Gastrocnemius medialis (tissue), 4 donors: ENCODE measurements at places on chromosomes 1 and 21. TPM values are rescaled to one million over a fixed set of nuclear protein-coding genes. Genes with fewer than 3 reads are reported as not detected.

- H3K27ac ChIP-seq, result no peak overlapping the region
- H3K36me3 ChIP-seq, result no peaks in the 10 kb centered on the region
- H3K4me1 ChIP-seq, result no peaks in the 10 kb centered on the region
- no peaks in the 10 kb centered on the region for H3K27me3 ChIP-seq
These were observed 65.6 kb upstream of the EXO1 start for GRCh38 chr1:241782396-241782795.

LRRN2 gene
- total RNA-seq, result 0.88 TPM

ATP1A2 gene
- total RNA-seq, result 281 TPM

TM2D1 gene
- total RNA-seq, result 40.7 TPM

DNA sequence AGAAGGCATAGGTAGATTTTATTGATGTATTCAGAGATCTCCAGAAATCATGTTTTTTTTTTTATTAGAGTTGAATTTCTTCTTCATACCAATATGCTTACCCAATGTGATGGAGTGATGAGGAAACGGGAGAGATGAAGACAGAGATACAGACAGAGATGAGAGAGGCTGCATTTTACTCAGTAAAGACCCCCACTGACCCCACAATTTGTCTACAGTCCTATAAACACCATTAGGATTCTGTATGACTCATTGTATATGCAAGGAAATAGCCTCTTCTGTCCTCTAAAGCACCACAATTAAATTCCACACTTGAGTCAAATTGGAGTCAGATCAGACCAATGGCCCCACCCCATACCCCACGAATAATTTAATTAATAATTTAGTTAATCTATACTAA is 44.0 kb downstream of the RUNX1 start:
- no peak overlapping the region for H3K27ac ChIP-seq
- H3K4me1 ChIP-seq, result no peaks in the 10 kb centered on the region
- no peak for DNase-seq
- no peaks in the 10 kb centered on the region for H3K27me3 ChIP-seq
- H3K4me3 ChIP-seq, result no peak overlapping the region

DNA sequence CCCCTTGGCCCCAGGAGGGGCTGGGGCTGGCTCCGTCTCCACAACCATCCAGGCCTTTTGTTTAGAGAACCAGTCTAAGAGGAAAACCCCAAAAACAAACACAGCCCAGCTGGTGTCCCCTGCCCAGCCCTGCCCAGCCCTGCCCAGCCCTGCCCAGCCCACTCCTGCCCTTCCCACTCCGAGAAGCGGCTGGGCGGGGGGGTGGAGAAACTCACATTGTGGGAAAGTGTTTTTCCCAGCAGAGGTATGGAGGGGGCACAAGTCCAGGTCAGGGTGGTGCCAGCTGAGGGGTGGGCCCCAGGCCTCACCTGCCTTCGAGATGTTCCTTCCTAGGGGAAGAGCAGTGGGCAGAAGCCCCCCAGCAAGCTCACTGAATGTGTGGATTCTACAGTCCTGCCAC is 10.0 kb upstream of the FAM131C start:
- no peak overlapping the region for H3K27ac ChIP-seq
- DNase-seq, result no peak
- no peak overlapping the region for H3K4me3 ChIP-seq
- H3K27me3 ChIP-seq, result no peaks in the 10 kb centered on the region

RGS8 gene
- not detected for total RNA-seq

DNA sequence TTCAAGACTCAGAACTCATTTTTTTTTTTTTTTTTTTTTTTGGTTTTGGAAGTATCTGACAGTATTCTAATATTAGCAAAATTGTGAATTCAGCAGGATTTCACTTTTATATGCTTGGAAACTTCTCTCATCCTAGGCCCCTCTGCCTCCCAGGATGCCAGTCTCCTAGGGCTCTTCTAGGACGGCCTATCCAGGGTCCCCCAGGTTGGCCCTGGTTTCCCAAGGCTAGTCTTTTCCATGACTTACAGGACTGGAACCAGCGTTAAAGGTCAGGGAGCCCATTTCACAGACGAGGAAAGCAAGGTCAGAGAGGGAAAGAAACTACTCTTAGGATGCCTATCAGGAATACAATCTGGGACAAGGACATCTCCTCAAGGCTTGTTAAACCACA is 412.5 kb downstream of the PTPRU start:
- H3K27me3 ChIP-seq, result no peaks in the 10 kb centered on the region
- H3K4me1 ChIP-seq, result no peaks in the 10 kb centered on the region

ALG6 gene
- total RNA-seq, result 9.5 TPM

- no peak within 1 kb of the TSS for H3K27ac ChIP-seq
- DNase-seq, result no peak
- no peaks in the 10 kb centered on the region for H3K4me1 ChIP-seq
- H3K36me3 ChIP-seq, result no peaks in the 10 kb centered on the region
- no peak within 1 kb of the TSS for H3K4me3 ChIP-seq
These were observed at the start of gene SLAMF6 for GRCh38 chr1:160522622-160523345. Gene SLAMF6, minus strand, starts transcription at chr1:160523255. Its CDS starts 63 bp downstream, at chr1:160523192.

- no peaks in the 10 kb centered on the region for H3K36me3 ChIP-seq
- DNase-seq, result peak; percentile 37
- no peaks in the 10 kb centered on the region for H3K27me3 ChIP-seq
- H3K4me1 ChIP-seq, result no peaks in the 10 kb centered on the region
- no peak overlapping the region for H3K4me3 ChIP-seq
- no peak overlapping the region for H3K27ac ChIP-seq
These were observed 6.8 kb upstream of the AKR1A1 start for GRCh38 chr1:45543581-45544417.

DNA sequence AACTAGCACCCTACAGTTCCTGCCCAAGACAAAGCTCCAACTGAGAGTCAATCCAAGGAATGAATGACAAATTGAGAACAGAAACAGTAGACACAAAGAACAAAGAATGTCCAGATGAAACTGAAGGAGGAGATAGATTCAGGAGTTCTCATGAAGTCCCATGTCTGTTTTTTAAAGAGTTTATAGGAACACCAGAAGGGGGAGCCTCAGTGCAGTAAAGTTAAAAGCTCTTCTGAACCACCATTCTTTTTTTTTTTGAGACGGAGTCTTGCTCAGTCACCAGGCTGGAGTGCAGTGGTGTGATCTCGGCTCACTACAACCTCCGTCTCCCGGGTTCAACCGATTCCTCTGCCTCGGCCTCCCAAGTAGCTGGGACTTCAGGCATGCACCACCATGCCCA is 323.6 kb downstream of the MRPL39 start:
- H3K27ac ChIP-seq, result no peak overlapping the region
- no peaks in the 10 kb centered on the region for H3K36me3 ChIP-seq
- H3K4me3 ChIP-seq, result no peak overlapping the region
- H3K4me1 ChIP-seq, result no peaks in the 10 kb centered on the region
- no peaks in the 10 kb centered on the region for H3K27me3 ChIP-seq

DNA sequence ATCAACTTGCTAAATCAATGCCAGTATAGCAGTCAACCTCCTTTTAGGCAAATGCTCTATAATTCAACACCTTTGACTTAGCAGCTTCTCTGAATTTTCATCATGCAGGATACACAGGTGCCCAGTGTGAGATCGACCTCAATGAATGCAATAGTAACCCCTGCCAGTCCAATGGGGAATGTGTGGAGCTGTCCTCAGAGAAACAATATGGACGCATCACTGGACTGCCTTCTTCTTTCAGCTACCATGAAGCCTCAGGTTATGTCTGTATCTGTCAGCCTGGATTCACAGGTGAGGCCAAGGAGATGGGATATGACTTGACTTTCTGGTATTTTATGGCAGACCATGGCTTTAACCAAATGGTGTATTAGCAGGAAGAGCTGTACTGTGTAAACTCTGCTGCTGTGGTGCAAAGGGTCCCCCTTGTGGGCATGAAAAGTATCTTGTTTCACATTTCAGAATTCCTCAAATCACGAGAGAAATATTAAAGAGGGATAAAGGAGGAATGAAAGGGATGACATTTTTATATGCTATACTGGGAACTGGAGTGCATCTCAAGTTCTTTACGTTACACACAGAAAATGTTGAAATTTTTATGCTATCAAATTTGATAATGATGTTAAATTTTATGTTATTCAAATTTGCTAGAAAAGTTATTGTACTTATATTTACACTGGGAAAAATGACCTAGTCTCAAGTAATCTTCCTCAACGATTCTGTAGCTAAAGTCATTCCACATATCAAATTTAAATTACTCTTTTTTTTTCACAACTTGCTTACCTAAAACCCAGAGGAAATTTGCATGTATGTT is 88.9 kb downstream of the CRB1 start:
- no peaks in the 10 kb centered on the region for H3K36me3 ChIP-seq
- no peaks in the 10 kb centered on the region for H3K27me3 ChIP-seq
- no peaks in the 10 kb centered on the region for H3K4me1 ChIP-seq
- no peak overlapping the region for H3K27ac ChIP-seq

LRIF1 gene
- 12.8 TPM for total RNA-seq

GRCh38 chr1:178330848-178331497 is 165.8 kb downstream of the CLEC20A start:
- no peaks in the 10 kb centered on the region for H3K27me3 ChIP-seq
- H3K36me3 ChIP-seq, result no peaks in the 10 kb centered on the region
- peaks cover 39% of the 10 kb centered on the region for H3K4me1 ChIP-seq
- peak overlapping the region; percentile 70 for H3K27ac ChIP-seq

TRAPPC3 gene
- 68.6 TPM for total RNA-seq

GRCh38 chr1:170711682-170712081 is 47.8 kb downstream of the PRRX1 start:
- peak overlapping the region; percentile 4 for H3K27ac ChIP-seq
- H3K27me3 ChIP-seq, result no peaks in the 10 kb centered on the region

BTG3 gene
- 4.0 TPM for total RNA-seq

GRCh38 chr1:214380986-214381695 is 100.2 kb downstream of the SMYD2 start:
- no peaks in the 10 kb centered on the region for H3K27me3 ChIP-seq
- DNase-seq, result no peak
- H3K4me3 ChIP-seq, result no peak overlapping the region
- no peak overlapping the region for H3K27ac ChIP-seq

- H3K27ac ChIP-seq, result peak overlapping the region; percentile 80
- H3K27me3 ChIP-seq, result no peaks in the 10 kb centered on the region
- no peak overlapping the region for H3K4me3 ChIP-seq
These were observed 3.6 kb upstream of the SPSB1 start for GRCh38 chr1:9289090-9289534.

DNA sequence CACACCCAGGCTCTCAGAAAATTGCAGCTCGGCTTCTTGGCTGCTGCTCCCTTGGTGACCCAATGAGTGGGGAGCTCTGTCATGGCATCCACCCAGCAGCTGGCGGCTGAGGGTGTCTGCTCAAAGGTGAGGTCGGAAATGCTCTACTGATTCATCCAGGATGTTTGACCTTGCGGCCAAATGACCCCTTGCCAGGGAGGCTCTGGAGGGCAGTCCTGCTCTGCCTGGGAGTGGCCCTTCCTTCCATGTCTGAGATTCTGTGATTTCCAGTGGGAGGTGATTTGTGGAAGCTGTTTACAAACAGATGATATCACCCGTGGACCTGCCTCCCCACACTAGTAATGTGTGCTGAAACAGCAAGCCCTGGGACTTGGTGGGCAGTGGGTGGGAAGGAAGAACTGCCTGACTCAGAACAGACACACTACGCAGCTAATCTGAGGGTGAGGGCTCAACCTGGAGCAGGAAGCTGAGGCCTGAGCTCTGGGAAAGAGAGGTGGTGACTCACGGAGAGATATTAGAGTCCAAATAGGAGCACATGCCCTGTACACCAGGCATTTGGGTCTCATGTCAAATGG is 3.0 kb downstream of the CRCT1 start:
- no peaks in the 10 kb centered on the region for H3K4me1 ChIP-seq
- H3K36me3 ChIP-seq, result no peaks in the 10 kb centered on the region
- DNase-seq, result no peak
- H3K4me3 ChIP-seq, result no peak overlapping the region
- peaks cover 20% of the 10 kb centered on the region for H3K27me3 ChIP-seq

ATXN7L2 gene
- 4.2 TPM for total RNA-seq

GRCh38 chr1:32142446-32143301 is 34.8 kb downstream of the KPNA6 start:
- peak overlapping the region; percentile 60 for H3K27ac ChIP-seq
- H3K4me3 ChIP-seq, result no peak overlapping the region
- no peaks in the 10 kb centered on the region for H3K36me3 ChIP-seq
- peak; percentile 61 for DNase-seq
- no peaks in the 10 kb centered on the region for H3K27me3 ChIP-seq

ALPL gene
- 3.6 TPM for total RNA-seq

DNA sequence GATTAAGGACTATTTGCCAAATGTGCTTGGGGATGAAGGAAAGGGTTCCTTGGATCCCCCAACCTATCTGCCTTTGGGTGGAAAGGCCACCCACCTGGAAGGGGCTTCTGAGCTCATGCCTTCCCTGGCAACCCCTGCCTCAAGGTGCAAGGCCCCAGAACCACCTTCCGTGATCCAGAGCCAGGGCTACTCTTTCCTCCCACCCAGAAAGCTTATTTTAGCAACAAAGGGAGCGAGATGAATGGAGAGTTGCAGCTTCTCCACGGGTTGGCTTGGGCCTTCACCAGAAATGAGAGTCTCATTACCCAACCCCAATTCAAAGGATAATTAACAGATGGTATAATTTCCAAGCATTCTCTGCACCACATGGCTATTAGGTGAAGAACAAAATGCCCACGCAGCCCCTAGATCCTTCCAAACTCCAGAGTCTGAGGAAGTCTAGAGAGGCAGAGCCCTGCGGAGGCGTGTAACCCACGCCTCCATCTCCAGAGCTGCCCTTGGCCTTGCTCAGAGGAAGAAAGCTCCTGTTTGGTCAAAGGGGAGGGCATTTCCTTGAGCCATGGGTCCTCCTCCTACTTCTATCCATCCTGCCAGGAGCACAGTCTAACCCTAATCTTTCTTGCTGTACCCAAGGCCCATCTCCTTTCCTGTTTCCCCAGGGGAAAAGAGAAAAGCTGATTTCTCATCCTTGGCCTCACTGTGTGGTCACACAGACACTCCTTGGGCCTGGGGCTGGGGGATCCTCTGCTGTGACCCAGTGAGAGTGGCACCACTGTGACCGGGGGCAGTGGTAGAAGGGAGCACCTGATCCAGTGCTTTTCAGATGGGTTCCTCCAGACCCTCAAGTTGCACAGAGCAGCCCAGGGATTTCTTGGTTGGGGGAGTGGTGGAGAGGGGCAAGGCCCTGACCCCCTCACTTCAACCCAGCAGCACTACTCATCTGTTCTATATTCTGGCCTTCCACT is 1.7 kb upstream of the CELSR2 start:
- no peaks in the 10 kb centered on the region for H3K36me3 ChIP-seq
- H3K27me3 ChIP-seq, result no peaks in the 10 kb centered on the region
- no peak overlapping the region for H3K27ac ChIP-seq
- H3K4me3 ChIP-seq, result no peak overlapping the region

C1orf122 gene
- total RNA-seq, result 96.0 TPM
